LNCaP clone FGC (cell line): ENCODE measurements at places on chromosomes 12 and 14.

DNA sequence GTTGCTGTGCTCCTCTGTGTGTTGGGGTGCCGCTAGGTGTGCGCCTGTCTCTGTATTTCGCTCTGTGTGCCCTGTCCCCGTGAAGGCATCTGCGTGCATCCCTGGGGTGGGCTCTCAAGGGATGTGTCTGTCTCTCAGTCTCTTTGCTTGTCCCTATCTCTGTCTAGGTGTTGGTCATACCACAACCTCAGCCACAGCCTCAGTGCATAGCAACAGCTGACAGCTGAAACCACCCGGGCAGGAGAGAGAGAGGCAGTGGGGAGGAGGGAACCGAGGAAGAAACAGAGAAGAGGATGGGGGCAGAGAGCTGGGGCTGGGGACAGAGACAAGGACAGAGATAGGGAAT, 953 bp upstream of the NXPH4 start:
- DNase-seq: no peak

DNA sequence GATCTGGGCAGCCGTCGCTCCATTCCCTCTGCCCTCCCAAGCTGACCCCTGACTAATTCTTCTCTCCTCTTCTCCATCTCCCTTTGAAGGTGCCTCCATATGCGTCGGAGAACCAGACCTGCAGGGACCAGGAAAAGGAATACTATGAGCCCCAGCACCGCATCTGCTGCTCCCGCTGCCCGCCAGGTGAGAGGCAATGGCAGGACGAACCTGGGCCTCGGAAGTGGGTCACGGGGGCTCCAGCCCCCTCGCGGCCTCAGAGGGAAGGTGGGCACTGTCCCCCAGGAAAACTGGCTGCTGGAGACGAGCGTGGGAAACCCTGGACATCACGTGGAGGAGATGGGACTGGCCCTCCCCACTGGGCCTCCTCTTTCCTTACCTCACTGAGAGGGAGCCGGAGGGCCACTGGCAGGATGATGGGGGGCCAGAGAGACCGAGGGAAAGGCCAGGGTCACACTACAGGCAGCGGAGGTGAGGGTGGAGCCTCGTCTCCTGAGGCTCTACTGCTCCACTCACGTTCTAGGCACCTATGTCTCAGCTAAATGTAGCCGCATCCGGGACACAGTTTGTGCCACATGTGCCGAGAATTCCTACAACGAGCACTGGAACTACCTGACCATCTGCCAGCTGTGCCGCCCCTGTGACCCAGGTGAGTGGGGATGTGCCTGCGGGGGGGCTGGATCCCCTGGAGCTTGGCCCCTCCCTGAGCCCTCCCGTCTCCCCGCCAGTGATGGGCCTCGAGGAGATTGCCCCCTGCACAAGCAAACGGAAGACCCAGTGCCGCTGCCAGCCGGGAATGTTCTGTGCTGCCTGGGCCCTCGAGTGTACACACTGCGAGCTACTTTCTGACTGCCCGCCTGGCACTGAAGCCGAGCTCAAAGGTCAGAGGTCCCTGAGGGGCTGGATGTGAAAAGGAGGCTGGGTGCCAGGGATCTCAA, 806 bp downstream of the LTBR start:
- no peak for DNase-seq

DNA sequence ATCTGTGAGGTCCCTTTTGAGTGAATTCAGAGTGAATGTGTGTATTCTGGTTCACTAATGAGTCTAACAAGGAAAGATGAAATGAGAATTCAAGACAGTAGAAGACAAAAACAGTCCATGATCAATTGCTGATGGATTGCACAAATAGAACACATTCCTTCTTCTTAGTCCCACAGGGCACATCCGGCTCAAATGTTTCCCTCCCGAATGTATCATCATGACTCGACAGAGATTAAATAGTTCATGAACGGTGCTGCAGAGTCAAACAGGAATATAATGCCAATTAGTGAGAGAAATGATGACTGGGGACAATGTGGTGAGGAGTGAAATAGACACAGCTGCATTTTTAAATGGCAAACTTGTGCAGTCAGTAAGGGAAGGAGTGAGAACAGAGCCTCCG, 11.5 kb upstream of the SFSWAP start:
- DNase-seq: no peak

DNA sequence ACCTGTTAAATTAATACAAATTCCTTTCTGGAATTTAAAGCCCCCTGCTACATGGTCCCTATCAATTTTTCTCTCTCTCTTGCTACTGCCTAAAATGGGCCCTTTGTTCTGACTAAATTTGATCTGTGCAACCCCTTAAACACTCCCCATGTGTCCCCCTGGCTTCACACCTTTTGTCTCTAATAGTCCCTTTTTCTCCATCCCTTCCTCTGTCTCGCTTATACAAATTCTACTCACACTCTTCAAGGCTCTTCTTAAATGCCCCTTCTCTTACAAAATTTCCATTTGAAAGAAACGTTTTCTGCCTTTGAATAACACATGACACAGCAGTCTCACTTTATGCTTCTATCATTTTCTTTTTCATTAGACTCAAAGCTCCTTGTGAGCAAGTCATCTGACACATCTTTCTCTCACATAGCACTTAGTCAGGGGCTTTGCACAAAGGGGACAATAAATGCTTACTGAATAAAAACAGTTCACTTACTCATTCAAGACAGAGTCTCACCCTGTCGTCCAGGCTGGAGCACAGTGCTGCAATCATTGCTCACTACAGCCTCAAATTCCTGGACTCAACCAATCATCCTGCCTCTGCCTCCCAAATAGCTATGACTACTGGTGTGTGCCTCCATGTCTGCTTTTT, 41.5 kb upstream of the NR2C1 start:
- DNase-seq: no peak

DNA sequence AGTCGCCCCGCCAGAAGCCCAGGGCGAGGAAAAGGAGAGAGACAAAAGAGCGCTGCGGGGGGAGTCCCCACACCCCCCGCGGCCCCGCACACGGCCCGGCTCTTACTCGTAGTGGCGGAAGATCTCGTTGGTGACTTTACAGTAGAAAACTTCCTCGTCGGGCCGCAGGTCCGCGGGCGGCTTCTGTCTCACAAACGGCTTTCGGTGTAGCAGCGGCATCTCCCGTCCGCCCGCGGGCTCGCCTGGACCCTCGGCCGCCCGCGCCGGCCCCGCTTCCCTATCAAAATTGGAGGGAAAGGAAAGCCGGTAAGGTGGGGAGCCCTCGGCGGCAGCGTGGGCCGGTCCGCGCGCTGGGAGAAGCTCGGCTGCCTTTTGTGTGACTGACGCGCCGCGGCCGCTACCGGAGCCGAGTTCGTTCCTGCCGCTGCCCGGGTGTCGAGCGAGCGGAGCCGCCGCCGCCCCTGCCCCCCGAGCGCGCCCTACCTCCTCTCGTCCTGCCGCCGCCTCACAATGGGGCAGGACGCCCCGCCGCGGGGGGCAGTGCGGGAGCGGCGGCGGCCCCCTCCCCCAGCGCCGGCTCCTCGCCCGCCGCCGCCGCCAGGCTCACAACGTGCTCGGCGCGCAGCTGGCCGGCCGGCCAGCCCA, 652 bp downstream of the BAZ1A start:
- no peak for DNase-seq

DNA sequence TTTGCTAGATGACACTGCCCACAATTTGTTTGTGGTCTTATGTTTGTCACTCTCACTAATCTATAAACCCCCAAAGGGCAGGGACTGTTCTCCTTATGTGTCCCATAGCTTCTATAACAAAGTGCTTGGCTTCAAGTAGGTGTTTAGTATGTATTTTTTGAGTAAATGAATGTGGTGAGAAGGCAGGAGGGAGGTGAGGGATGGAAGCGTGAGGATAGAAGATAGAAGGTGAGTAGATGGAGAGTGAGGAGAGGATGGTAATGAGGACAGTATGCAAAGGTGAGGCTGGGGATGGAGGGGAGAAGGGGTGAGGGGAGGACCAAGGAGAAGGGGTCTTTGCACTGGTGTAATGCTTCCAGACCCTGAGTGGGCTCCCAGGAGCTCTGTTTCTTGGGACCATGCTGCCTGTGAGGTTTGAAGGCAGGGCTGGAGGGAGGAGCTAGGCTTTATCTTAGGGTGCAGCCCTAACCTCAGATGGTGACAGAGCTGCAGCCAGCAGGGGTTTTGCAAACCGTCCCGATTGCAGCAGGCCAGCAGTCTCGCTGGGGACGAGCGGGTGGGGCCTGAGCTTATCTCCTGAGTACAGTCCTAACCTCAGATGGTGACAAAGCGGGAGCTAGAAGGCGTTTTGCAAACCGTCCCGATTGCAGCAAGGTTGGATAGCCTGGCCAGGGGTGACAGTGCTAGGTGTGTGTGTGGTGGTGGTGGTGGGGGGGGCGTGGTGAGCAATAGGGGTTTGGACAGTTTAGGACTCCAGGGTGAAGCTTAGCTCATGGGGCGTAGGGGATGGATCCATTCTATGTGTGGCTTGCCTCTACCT, 6.5 kb downstream of the CEBPE start:
- DNase-seq: no peak

GRCh38 chr12:102512523-102512922, 32.2 kb upstream of the IGF1 start:
- no peak for DNase-seq

- DNase-seq: no peak
Observed at GRCh38 chr12:92395322-92395721, 249.7 kb upstream of the BTG1 start.

DNA sequence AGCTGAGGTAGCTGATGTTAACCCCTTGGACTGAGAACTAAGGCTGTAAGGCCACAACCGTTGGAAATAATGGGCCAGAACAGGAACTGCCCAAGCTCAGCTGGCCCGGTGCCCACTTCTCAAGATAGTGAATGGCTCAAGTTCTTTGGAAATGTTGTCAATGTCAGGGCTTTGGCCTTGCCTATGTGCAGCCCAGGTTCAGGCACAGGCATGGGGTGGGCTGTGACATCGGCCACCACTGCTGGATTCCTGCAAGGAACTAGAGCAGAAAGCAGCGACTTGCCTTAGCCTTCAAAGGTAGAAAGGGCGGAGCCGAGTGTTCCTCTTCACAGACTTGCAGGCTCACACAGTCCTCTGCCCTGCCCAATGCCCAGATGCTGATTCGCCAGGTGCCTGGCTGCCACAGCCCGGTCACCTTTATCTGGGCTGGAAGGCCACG, 291.2 kb downstream of the ZFP36L1 start:
- DNase-seq: no peak

DNA sequence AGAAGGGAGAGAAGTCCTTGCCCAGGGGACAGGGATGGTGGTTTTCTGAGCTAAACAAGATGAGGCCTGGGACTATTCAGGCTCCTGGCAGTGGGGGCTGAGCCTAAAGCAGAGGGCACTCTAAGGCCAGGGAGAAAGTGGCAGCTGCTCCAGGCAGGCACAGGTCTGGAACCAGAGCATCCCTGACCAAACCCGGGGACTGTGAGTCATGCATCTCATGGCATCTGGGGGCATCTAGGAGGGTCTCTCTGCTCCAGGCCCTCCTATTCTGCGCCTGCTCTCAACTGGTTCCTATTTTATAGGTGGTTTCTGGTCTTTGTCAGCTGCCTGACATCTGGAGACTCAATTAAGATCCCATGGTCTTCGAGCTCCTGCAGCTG, 11.6 kb downstream of the KRT7 start:
- no peak for DNase-seq

GRCh38 chr12:10170216-10170615, 1.7 kb downstream of the OLR1 start:
- DNase-seq: no peak

- DNase-seq: no peak
Observed at GRCh38 chr14:34465069-34465859, 3.2 kb upstream of the SPTSSA start.

GRCh38 chr12:102438047-102438826, 42.1 kb downstream of the IGF1 start:
- no peak for DNase-seq

- no peak for DNase-seq
Observed at GRCh38 chr12:16602412-16602811, 3.5 kb downstream of the LMO3 start.

DNA sequence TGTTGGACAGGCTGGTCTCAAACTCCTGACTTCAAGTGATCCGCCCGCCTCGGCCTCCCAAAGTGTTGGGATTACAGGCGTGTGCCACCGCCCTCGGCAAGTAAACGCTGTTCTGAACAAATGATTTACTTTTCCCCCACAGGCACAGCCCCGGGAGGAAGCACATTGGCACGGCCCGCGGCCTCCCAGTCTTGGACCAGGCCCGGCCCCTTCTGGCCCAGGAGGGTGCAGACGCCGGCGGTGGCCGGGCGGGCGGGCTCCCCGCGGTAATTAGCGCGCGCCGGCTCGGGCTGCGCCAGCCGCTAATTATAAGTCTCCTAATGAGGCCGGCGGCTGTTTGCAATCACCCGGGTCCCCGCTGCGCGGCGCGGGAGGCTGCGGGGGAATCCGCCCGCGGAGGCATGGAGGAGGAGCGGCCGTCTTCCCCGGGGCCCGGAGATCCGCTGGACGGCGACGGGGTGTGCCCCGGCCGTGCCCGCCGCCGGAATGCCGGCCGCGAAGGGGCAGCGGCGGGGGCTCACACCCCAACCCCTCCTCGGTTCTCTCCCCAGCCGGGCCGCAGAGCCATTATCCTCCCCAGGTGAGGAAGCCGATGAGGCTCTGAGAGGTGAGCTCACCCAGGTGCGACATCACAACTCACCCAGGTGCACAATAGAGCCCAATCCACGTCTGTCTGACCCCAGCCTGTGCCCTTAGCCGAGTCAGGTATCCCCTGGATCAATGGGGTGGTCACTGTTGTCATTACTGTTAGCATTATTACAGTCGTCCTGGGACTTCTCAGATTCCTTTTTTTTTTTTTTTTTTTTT, 3.3 kb upstream of the POP5 start:
- no peak for DNase-seq

DNA sequence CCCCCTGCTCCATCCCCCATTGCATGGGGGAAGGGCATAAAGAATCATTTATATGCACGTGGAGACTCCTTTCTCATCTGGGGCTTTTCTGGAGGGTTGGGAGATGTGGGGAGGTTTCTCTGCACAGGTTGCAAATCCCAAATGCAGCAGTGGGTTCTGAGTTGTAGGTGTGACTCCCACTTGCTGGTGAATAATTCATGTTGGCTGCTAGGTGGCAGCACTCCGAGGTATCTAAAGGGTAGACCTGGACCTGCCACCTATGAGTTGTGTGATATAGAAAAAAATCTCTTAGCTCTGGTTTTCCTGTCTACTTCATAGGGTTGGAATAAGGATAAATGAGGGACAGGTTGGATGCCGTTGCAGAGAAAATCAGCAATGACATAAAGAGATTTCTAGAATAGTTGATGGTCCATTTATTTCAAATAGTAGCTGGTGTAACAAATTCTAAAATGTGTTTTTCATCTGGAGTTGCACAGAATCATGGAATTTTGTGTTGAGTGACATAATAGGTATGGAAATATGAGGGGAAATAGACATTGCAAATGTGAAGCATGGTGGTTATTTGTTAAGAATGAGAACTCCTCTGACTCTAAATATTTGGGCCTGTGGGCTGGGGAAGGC, 4.6 kb downstream of the MARCHF9 start:
- no peak for DNase-seq
